MM.1S (cell line): ENCODE measurements at places on chromosomes 3 and 15.

DNA sequence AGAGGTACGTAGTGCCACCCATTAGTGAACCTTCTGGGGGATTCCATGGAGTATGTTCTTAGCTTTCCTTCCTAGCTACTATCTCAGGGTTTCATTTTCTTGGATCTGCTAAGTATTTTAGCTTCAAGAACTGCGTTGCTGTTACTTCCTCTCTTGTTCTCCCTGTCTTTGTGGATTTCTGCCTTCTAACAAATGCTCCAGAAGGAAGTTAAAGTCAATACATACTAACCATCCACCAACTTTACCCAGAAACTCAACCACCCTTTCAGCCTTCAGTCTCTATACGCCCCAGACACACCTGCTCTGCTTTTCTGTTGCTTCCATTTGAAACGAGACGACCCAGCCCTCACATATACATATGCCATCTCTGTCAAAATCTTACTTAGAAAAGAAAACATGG, 2.4 kb upstream of the KLF13 start:
- DNase-seq: no peak

GRCh38 chr3:109532257-109533216, 195.2 kb upstream of the DPPA4 start:
- DNase-seq: peak; percentile 58

GRCh38 chr15:93587059-93587521, 498.1 kb upstream of the RGMA start:
- DNase-seq: no peak

DNA sequence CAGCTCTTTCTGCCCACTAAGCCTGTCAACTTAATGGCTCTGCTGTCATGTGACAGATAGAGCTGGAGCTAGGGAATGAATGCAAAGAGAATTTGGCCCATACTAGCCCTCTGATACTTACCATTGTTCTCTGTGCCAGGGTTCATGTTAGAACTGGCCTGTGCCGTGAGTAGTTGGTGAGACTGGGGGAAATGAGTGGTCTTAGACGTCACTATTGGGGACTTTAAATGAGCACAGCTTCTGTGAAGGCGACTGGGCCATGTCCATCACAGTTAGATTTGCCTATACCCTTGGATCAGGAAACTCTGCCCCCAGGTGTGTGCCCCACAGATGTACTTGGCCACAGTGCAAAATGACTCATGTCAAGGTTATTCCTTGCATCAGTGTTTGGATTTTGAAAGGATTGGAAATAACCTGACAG, 124.9 kb downstream of the PTPRG start:
- DNase-seq: no peak

GRCh38 chr3:184352149-184352785, 9.1 kb downstream of the CLCN2 start:
- DNase-seq: no peak

- DNase-seq: no peak
These were observed 184.3 kb downstream of the CDIN1 start for GRCh38 chr15:36763685-36764084.

GRCh38 chr3:53074761-53075742, 29.2 kb upstream of the SFMBT1 start:
- DNase-seq: no peak

GRCh38 chr15:63238796-63239195, 38.6 kb upstream of the APH1B start:
- peak; percentile 26 for DNase-seq

- no peak for DNase-seq
These were observed 70.6 kb downstream of the VPS13C start for GRCh38 chr15:61989667-61990066.

- no peak for DNase-seq
These were observed 247.7 kb downstream of the MYRIP start for GRCh38 chr3:40057077-40057476.

GRCh38 chr3:193716150-193716549, 123.1 kb downstream of the OPA1 start:
- DNase-seq: no peak

DNA sequence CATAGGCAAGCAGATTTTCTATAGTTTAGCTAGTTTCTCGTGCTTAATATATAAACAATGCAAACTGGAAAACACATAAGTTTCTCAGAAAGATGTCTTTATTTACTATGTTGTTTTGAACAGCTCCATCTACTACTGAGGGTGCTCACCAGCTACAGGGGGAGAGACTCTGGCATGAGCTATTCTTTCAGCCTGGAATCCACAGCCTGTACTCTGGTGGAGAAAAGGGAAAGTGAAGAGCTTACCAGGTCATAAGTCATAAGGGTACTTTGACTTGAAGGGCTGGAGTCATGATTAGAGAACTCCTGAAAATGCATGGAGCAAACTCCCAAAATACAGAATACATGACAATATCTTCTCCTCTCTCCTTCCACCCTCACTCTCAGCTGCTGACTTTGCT, 4.4 kb upstream of the AVEN start:
- no peak for DNase-seq

GRCh38 chr15:94233441-94233840, 2.1 kb downstream of the MCTP2 start:
- DNase-seq: no peak

GRCh38 chr15:70049701-70050301, 47.9 kb downstream of the TLE3 start:
- no peak for DNase-seq

- DNase-seq: no peak
These were observed 71.3 kb downstream of the CPN2 start for GRCh38 chr3:194279701-194280360.

DNA sequence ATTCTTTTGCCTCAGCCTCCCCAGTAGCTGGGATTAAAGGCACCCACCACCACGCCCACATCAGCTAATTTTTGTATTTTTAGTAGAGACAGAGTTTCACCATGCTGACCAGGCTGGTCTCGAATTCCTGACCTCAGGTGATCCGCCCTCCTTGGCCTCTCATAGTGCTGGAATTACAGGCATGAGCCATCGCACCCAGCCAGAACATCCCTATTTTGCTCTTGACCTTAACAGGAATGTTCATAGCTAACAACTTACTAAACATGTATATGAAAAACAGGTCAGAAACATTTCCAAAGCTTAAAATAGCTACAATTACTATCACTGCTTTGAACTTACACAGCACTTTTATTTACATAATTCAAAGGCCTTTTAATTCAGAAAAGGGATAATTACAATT, 33.7 kb downstream of the UQCC5 start:
- DNase-seq: no peak

DNA sequence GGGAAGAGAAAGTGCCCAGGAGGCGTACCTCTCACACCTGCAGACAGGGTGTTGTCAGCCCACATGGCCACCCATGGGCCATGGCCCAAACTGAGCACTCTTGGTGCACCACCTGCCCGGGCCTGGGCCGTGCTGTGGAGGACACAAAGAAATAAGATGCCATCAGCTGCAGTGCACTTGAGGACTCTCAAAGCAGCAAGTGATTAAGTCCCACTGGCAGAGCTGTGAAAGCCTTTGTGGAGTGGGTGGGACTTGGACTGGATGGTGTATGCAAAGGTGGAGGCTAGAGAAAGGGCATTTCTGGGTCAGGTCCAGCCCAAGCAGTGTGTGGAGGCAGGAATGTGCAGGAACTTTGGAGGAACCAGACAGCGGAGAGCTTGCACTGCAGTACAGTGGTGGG, 122.3 kb downstream of the MEGF11 start:
- DNase-seq: no peak

- DNase-seq: no peak
These were observed 427.4 kb upstream of the NAALADL2 start for GRCh38 chr3:174431717-174432116.

DNA sequence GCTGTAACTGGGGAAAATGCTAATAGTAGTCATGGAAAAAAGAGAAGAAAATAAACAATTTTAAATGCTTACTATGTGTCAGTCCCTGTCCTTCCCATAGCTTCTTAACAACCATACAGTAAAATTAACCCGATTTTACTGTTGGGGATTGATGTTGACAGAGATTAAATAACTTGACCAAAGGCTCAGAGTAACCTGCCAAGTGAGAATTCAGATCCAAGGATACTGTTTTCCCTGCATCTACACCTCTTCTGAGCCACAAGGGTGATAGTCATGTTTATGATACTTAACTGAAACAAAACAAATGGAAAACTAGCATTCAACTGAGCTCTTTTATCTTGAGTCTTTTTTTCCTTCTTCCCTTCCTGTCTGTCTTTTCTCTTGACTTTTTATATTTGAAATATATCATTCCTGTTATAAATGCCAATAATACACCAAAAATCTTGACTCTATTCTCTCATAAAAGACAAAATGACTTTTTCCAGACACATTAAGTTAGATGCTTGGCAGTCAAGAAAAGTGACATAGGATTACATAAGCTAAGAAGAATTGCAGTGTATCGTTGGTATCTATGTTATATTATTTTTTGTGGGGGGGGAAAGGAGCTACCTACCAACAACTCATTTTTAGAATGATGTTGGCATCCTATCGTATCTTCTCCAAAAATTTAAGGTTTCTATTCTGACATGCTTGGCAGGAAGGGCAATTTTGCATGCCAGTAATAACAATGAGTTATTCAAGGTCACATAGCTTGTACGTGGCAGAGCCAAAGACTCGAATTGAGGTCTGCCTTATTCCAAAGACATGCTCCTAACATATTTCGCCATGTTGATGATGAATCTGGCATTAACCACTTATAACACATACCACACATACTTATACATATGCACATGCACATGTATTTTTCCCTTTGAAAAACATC, 306.6 kb upstream of the KCNH8 start:
- DNase-seq: no peak

GRCh38 chr3:81676706-81677456, 84.6 kb downstream of the GBE1 start:
- DNase-seq: no peak

GRCh38 chr15:60121845-60122244, 117.7 kb downstream of the FOXB1 start:
- peak; percentile 73 for DNase-seq

DNA sequence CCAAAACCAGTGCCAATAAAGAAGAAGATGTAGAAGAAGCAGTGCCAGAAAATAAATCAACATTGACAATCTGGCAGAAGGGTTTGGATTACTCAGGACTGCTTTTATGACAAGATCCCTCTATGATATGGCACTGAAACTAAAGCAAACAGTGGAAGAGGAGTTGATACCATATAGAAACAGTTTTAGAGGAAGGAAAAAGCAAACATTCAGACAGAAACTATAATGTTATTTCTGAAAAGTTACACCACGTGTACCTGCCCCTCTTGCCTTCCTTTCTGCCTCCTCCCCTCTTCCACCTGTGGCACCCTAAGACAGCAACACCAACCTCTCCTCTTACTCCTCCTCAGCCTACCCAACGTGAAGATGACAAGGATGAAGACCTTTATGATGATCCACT, 63.0 kb downstream of the SFMBT1 start:
- DNase-seq: no peak

DNA sequence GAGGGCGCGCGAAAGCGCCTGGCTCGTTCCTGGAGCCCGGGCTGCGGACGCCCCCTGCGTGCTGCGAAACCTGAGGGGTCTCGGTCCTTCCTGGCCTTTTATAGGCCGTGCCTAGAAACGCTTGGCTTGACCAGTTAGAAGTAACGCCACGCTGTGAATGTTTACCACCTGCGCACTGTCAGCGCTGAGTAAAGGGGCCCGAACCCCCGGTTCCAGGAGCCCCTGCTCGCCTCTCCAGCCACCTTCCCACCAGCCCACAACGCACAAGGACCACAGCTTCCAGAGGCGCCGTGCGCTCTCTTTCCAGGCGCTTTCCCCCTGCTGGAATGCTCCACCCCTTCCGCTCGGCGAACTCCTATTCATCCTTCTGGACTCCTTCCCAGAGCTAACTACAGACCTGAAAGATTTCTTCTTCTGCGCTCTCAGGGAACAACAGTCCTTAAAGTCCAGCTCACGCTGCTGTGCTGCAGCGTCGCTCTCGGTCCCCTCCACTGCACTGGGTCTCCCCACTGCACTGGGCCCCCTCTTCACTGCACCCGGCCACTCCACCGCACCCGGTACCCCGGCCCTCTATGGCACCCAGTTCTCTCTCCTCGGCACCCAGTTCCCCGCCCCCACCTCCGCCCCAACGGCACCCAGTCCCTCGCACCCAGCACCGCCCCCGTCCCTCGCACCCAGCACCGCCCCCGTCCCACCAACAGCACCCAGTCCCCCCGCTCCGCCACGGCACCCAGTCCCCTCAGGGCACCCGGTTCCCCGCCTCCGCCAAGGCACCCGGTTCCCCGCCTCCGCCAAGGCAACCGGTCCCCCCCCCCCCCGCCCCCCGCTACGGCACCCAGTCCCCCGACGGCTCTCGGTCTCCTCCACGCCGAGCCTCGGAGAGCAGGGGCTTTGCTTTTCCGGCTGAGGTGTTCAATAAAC, 69.8 kb downstream of the SQOR start:
- no peak for DNase-seq
